ENCODE measurements at places on chromosomes 1 and 21.

GRCh38 chr1:18597160-18598042, 33.2 kb upstream of the PAX7 start:
- DNase-seq, result peak; percentile 28

DNA sequence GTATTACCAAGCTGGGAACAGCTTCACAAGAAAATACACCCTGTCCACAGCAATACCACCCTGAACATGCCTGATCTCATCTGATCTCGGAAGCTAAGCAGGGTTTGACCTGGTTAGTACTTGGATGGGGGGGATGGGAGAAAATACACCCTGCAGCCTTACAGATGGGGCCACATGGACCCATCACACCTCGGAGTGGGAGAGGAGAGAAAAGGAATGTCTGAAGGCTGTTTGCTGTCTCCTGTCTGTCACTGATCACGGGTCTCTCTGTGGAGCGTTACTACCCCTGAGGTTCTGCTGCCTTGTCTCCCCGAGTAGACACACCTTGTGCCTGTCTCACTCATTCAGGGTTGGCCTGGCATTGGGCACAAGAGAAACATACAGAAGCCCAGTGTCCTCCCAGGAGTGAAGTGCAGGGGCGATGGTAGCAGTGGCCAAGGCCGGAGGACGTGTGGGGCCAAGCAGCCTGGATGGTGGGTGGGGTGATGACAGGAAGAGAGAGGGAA, 48.0 kb downstream of the TEX35 start:
- DNase-seq, result no peak

DNA sequence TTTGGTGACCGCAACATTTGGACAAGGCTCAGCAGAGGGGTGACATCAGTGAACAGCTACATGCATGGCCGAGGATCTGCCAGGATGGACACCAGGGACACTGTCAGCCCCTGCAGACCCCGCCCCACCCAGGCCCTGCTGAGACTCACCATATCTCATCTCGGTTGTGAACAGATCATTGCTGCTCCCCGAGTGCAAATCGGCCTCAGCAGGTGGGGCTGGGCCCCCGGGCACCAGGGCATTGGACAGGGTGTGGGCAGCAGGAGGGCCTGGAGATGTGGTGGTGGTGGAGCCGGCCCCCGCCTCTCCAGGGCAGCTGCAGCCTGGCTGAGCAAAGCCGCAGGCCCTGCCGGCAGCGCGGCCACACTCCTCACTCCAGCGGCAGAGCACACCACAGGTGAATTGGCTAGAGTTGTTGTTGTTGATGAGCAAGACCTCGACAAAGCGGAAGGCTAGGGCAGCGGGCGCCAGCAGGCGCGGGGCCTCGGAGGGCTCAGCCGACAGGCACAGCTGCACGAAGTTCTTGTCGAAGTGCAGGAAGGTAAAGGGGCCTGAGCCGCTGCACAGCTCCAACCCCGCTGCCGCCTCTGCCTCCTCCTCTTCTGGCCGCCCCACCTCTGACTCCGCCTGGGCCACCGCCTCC, 8.2 kb downstream of the ADGRB2 start:
- no peak for DNase-seq

DNA sequence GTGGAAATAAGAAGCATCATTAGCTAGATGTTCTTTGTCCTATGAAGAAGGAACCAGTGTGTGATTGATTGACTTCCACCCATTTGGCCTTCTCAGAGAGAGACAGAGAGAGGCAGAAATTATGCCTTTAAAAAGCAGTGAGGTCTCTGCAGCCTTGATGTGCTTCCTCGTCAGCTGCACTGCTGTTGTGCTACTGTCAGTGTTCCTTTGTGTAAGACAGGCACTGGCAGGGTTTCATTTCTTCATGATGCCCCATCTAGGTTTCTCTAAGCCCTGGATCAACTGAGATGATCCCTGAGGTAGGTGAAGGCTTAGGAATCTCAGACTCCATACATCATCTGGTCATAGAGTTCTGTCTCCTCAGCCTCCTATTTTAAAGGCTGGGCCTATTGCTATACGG, 34.9 kb downstream of the GPR3 start:
- no peak for DNase-seq

GRCh38 chr1:107862064-107862463, 102.9 kb downstream of the VAV3 start:
- no peak for DNase-seq

- DNase-seq, result no peak
These were observed 26.6 kb upstream of the RD3 start for GRCh38 chr1:211518330-211519289.

DNA sequence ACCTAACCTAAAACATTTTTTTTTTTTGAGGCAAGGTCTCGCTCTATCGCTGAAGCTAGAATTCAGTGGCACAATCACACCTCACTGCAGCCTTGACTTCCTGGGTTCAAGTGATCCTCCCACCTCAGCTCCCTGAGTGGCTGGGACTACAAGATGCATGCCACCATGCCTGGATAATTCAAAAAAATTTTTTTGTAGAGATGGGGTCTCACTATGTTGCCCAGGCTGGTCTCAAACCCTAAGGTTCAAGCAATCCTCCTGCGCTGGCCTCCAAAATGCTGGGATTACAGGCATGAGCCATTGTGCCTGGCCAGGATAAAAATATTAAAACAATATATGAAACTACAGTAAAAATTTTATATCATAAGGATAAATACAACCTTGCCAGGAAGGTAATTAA, 4.9 kb downstream of the LIX1L start:
- no peak for DNase-seq

DNA sequence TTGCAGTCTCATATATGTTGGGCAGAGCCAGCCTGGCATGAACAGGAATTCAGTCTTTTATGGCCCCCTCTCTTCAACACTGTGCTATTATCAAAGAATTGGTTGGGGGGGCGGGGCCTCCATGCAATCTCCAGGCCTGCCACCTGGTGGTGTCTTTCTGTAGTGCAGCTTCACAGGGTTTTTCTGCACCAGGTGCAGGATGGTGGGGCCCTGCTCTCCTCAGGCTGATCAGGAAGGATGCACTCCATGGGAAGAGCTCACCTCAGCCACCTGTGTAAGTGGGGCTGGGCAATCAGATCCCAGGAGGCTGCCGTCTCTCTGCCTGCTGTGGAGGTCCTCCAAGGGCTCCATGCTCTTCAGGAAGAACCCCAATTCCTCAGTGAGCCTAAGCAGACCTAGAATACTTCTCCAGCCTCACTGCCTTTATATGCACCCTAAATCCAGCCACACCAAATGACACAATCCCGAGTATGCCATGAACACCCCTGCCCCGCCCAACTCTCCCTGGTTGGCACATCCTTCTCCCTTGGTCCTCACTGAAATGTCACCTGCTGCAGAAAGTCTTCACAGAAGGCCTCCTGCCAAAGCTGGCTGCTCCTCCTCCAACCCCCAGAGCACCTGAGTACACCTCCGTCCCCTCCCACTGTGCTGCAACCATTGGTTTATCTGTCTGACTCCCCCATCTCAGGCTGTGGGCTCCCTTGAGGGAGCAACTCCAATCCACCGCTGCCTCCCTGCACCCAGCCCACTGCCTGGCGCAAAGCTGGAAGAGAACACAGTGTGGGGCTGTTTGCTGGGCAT, 16.5 kb downstream of the STK40 start:
- peak; percentile 69 for DNase-seq

GRCh38 chr1:62723883-62724282, 35.7 kb upstream of the DOCK7 start:
- DNase-seq, result no peak

DNA sequence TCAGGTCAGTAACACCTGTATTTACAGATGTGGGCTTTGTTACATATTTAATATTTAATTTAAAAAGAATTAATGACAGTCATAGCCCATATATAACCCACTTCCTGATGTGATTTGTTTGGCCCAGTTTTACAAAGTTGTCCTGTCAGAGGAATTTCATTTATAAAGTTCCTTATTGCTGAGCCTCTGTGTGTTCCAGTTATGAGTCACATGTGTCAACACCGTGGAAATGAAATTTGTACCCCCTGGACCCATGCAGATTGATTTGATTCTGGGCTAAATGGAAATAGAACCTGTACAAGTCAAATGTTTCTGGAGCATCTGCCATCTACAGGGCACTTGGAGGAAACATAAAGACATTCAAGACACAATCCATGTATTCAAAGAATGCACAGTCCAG, 149.2 kb downstream of the CACNA1E start:
- no peak for DNase-seq

- no peak for DNase-seq
These were observed 52.2 kb downstream of the CCDC185 start for GRCh38 chr1:223445402-223445801.

Data from T-helper 1 cell (primary cell).